Dermis lymphatic vessel endothelial cell (primary cell): ENCODE measurements at places on chromosomes 7 and 10. TPM values are rescaled to one million over a fixed set of nuclear protein-coding genes. Genes with fewer than 3 reads are reported as not detected.

The NOLC1 gene
- 13.2 and 26.0 TPM in 2 replicates for total RNA-seq

The PRKAR2B gene
- total RNA-seq = 12.6 and 16.0 TPM in 2 replicates

The COMMD3 gene
- total RNA-seq = 28.7 and 41.7 TPM in 2 replicates

The LIMK1 gene
- 9.5 and 9.8 TPM in 2 replicates for total RNA-seq

The SYT15B gene
- 1.2 and 3.0 TPM in 2 replicates for total RNA-seq
